ENCODE measurements at places on chromosomes 7 and 10.
A peak's percentile ranks its signal among the peaks of the same experiment; 100 is the strongest.

DNA sequence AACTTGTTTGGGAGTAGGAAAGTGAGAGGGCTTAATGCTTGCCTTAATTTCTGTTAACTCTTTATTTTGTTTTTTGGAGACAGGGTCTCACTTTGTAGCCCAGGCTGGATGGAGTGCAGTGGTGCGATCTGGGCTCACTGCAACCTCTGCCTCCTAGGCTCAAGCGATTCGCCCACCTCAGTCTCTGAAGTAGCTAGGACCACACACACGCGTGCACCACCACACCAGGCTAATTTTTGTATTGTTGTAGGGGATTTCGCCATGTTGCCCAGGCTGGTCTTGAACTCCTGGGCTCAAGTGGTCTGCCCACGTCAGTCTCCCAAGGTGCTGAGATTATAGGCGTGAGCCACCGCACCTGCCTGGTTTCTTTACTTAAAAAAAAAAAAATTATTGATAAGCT, 1.9 kb downstream of the PPP2R2D start:
- no peak for DNase-seq

DNA sequence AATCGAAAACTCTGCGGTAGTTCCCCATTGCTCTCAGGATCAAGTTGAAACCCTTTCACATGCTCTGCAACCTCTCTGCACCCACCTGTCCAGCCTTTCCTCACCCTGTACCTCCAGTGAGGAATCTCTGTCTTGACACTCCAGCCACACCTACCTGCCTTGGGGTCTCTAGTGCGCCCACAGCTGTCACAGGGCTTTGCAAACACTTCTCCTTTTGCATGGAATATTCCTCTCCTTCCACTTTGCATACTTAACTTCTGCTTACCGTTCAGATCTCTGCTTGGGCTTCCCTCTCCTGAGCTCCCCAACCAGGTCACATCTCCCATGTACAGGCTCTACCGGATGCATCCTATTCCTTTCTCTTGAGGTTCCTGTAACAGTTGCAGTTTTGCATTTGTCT, 6.6 kb upstream of the ZYX start:
- DNase-seq = no peak

GRCh38 chr7:47405921-47406800, 175.8 kb downstream of the TNS3 start:
- DNase-seq = no peak

DNA sequence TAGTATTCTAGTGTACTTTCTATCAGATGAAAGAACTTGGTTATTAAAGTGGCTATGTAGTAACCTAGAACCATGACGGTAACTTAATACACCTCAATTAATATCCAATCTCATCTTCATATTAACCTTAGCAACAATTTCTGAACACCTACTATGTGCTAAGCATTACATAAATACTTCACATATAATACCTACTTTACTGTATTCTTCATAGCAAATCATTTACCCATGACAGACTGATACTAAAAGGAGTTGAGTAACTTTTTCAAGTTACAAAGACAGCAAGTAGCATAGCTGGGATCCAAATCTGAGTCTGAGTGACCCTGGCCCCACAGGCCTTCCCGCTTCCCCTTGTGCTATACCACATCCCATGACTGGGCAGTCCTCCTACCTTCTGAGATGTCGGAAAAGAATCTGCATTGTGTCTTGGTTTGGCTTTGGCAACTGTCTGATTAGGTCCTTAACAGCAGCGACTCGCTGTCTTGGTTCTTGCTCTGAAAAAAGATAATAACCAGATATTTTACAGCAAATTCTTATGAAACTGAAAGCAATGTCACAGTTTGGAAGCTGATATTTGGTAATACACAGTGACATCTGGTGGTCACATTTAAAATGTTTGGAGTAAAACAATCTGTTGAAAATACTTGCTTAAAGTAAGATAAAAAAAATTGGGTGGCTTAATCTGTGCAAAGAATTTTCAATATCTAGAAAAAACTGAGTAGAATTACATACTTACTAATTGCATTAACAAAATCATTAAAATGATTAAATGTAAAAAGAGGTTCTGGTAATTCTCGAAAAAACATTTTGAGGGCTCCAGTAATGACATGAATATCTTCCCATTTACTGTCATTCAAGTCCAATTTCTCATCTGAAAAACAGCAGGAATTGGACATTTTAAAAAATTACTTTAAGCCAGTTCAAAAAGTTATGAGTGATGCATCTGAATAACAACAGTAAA, 120.1 kb downstream of the ARHGAP12 start:
- peak; percentile 2 for DNase-seq

DNA sequence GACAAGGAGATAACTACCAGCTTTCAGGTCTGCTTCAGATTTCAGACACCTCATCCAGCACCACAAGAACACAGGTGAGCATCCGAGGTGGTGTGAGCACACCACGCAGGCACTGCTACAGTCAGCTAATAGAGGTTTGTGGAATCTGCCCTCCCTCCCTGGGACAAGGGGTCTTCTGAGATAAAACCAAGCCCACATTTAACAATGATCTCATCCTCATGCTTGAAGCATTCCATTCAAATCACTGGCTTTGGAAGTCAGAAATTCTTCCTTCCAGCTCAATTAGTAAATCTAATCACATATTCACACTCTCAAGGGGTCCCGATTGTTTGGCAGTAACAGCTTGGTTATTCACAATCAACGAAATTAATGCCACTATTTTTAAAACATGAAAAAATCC, 331.4 kb downstream of the ELMO1 start:
- no peak for DNase-seq

- DNase-seq = no peak
Measured at GRCh38 chr7:131924857-131925256, 368.4 kb upstream of the PODXL start.

DNA sequence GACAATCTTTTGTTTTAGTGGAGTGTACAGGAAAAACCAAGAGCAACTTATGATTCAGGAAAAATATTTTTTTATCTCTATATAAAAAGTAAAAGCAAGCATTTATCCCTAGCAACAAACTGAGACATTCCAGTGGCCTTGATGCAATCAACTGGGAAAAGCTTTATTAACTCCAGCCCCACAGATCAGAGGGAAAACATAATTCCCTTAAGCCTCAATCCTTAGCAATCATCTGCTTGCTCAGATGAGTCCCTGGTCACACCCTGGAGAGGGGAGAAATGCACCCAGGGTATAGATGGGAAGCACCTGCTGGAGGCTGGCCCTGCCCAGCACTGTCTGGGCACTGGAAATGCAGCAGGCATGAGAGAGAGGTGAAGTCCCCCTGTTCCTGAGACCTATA, 636.6 kb downstream of the TNS3 start:
- no peak for DNase-seq

DNA sequence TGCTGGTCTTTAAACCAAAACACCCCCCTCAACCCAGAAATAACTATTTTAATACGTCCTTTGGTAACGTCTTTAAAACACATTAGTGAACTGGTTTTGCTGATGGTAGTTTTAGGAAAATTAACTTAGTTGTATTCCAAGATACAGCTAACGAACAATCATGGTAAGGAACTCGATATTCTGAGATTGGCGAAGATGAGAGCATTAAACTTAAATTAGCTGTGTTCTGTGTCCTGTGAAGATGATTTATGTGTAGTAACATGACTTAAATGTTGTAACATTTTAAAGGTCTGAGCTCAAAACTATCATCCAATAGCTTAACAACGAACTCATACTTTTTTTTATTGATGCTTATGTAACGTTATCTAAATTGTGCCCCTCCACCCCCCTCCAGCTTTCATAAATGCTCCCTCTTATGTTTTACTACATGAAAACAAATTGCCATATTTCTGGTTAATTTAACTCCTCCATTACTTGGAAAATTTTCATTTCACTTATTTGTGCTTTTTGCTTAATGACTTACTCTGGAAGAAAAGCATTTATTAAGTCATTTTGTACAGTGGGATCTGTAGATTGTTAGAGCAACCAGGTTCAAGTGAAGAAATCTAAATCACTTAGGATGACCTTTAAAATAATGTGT, 1.7 kb downstream of the SDK1 start:
- no peak for DNase-seq

GRCh38 chr10:27383595-27384542, 120.2 kb upstream of the RAB18 start:
- DNase-seq = no peak

DNA sequence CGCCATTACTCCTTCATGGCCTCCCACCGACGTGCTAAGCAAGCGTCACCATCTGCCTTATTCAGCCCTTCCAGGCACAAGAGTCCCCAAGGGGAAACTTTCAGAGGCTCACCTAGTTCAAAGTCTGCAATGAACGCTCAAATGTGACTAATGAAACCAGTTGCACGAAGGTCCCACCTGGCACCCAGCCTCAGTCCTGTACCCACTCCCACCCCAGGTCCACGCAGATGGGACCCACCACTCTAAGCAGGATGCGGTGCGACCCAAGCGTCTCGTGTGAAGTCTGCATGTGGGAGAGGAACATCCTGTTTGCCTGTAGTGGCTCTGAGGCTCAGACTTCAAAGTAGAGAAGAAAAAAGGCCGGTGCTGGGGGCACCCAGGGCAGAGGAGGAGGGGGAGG, 40.3 kb downstream of the RGS10 start:
- DNase-seq = peak; percentile 68

DNA sequence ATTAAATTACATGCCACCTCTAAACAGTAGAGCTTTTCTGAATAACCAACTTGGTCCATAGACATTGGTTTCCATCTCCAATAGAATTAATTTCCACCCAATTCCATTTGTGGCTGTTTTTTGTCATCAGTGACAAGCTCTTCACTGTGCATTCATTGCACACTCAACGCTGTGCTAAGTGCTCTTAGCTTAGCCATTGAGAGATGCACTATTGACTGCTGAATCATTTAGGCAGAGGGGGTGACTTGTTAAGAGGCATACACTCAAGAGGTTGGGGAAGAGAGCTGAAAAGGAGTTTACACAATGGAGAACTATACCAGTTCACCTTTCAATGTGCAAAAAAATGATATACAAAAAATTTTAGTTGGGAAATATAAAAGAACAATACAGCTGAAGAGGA, 31.9 kb upstream of the CBLL1 start:
- DNase-seq = no peak

DNA sequence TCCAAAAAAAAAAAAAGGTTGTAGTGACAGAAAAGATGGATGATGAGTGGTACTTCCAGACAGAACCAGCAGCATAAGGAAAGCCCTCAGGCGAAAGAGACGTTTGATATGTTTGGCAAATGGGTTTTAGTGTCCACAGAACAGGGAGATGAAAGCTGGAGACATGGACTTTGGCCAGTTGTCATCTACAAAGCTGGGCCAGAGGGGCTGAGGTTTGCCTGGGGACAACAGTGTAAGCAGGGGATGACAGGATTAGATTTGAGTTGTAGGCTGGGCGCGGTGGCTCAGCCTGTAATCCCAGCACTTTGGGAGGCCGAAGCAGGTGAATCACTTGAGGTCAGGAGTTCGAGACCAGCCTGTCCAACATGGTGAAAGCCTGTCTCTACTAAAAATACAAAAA, 47.8 kb upstream of the ELN start:
- DNase-seq = no peak

- DNase-seq = no peak
Measured at GRCh38 chr10:119319920-119320258, 112.5 kb downstream of the GRK5 start.

GRCh38 chr10:69439813-69440506, 11.3 kb upstream of the TSPAN15 start:
- no peak for DNase-seq

- DNase-seq = peak; percentile 71
Measured at GRCh38 chr10:71771821-71772617, 1.3 kb downstream of the VSIR start.

GRCh38 chr7:45073031-45073785, 15.6 kb downstream of the NACAD start:
- DNase-seq = no peak

DNA sequence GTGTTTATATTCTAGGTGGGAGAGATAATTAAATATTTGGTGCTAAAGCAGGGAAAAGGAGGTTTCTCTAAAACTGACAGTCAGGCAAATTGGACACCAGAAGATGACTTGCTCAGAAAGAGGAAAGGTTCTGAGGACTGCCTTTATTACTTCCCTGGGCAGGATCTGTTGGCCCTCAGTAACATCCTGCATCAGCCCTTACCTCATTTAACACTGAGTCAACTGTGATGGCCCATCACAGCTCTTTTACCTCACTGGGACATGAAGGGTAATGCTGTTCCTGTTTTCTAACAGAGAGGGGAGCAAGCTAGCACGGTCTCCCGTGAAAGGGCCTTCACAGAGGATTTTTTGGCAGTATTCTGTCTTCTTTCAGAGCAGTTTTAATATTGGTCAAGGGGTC, 12.0 kb downstream of the PPP1R17 start:
- DNase-seq = no peak

- no peak for DNase-seq
Measured at GRCh38 chr7:2760098-2760889, 72.3 kb downstream of the AMZ1 start.

DNA sequence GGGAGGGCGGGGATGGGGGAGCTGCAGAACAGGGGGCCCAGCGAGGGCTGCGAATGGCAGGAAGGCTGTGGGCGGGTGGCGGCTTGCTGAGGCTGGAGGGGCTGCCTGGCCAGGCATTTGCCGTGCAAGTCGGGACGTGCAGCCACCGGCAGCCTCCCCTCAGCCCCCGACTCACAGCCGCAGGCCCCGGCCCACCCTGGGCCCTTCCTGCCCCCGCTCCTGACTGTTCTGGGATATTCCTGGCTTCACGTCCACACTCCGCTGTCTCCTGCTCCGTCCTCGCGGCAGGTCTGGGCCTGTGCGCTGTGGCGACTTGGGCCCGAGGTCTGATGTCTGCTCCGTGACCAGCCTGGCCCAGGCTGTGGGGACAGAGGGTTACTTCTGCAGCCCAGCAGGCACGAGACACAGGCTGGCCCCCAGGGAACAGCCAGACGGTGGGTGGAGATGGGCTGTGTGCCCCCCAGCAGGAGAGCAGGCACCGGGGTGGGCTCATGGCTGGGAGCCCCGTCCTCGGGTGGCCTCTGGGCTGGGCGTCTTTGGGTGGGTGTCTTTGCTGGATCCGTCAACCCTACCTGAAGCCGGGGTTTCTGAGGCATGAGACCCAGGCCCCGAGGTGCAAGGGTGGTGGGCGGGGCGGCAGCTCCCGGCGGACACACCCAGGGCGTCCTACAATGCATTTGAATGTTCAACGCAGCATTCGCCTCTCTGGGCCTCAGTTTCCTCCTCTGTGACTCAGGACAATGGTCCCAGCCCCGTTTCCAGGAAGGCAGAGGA, 86.5 kb downstream of the FOXL3 start:
- DNase-seq = no peak

GRCh38 chr7:92242972-92243371, 2.7 kb downstream of the KRIT1 start:
- no peak for DNase-seq

GRCh38 chr7:128071801-128072200, 40.6 kb upstream of the LRRC4 start:
- no peak for DNase-seq

GRCh38 chr10:6647811-6648526, 67.9 kb upstream of the PRKCQ start:
- DNase-seq = peak; percentile 69

- DNase-seq = no peak
Measured at GRCh38 chr7:18693816-18694215, 198.3 kb downstream of the HDAC9 start.

GRCh38 chr10:46019569-46020343, 10.7 kb downstream of the NCOA4 start:
- DNase-seq = no peak

- no peak for DNase-seq
Measured at GRCh38 chr7:146115851-146116520, 615 bp upstream of the CNTNAP2 start.
